ENCODE measurements at places on chromosomes 2 and 18. TPM values are rescaled to one million over a fixed set of nuclear protein-coding genes. Genes with fewer than 3 reads are reported as not detected.

The WDFY1 gene
- total RNA-seq = 68.7 TPM

GRCh38 chr18:3830604-3831003, 380.6 kb downstream of the TGIF1 start:
- no peaks in the 10 kb centered on the region for H3K36me3 ChIP-seq
- H3K4me1 ChIP-seq = no peaks in the 10 kb centered on the region
- DNase-seq = no peak
- H3K27ac ChIP-seq = no peak overlapping the region

DNA sequence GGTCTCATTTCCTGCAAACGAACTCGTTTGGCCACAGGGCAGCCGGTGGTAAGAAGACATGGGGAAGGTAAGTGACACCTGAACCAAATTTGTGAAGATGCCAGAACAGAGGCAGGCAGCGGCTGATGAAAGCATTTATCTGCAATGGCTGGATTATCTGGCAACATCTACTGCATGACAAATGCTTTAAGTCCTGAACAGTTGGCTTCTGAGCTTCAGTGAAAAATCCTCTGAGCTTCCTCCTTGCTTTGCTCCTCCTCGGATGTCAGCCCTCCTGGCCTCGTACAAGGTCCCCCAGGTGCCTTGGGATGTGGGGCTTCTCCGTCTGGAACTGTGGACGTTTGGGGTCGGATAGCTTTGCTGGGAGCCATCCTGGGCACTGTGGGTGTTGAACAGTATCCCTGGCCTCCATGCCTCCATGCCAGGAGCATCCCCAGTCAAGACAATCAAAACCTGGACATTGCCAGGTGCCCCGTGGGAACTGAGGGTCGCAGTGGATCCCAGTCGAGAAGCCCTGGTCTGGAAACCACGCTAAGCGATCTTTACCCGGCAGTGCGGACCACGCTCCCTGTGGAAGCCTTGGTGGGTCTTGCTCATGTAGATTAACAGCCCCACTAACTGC, 49.3 kb downstream of the KCNG2 start:
- no peaks in the 10 kb centered on the region for H3K36me3 ChIP-seq
- no peak for DNase-seq
- H3K4me1 ChIP-seq = no peaks in the 10 kb centered on the region
- H3K4me3 ChIP-seq = no peak overlapping the region
- no peak overlapping the region for H3K27ac ChIP-seq

DNA sequence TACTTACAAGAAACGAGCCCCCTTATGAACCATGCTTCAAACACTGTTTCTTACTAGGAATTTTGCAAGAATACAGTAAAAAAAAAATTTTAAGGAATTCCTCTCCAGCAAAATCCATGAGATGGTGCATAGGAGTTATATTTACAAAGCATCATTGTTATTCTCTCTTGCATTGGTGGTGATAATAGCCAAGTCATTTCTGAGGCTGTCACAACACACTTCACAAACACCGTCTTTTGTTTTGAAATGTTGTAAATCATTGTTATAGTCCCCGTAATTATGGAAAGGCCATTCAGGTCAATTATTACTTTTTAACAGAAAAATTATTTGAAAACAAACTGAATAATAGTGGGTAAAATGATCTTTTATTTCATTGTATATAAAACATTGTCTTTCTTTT, 60.1 kb downstream of the DYNC1I2 start:
- no peaks in the 10 kb centered on the region for H3K4me1 ChIP-seq
- no peak for DNase-seq
- H3K4me3 ChIP-seq = no peak overlapping the region
- peaks cover 9% of the 10 kb centered on the region for H3K36me3 ChIP-seq
- H3K27me3 ChIP-seq = no peaks in the 10 kb centered on the region

The RFTN2 gene
- total RNA-seq = 9.9 TPM

- no peaks in the 10 kb centered on the region for H3K4me1 ChIP-seq
- no peaks in the 10 kb centered on the region for H3K27me3 ChIP-seq
- H3K36me3 ChIP-seq = no peaks in the 10 kb centered on the region
- DNase-seq = no peak
- H3K4me3 ChIP-seq = no peak overlapping the region
- H3K27ac ChIP-seq = no peak overlapping the region
Observed at GRCh38 chr2:32732912-32733472, 105.1 kb downstream of the TTC27 start.

DNA sequence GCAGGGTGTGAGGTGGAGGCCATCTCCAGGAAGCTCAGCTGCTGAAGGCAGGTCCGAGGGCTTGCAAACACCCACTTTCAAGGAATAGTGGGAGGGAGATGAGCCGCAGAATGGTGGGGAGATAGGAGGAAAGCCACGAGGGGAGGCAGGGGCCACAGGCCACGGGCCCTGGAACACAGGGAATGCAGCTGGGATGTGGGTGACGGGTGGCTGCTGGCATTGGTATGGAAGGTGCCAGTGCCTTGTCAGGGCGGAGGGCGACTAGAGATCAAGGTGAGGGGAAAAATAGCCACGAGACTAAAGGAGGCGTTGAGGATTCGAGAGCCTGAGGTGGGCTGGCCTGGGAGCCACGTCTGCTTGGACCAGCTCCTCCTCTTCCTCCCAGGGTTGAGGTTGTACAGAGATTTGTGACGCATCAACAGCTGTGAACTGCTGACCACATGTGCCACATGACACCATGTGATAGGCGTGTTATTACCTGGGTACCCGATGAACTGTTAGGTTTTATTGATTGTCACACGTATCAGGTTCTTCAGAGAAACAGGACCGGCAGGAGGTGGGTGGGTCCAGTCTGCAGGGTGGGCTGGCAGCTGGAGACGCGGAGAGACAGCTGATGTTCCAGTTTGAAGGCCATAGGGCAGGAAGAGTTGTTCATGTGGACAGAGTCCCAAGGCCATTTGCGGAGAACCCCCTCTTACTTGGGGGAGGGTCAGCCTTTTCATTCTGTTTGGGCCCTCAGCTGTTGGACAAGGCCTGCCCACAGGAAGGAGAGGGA, 9.9 kb downstream of the IMPA2 start:
- no peak for DNase-seq
- H3K27me3 ChIP-seq = no peaks in the 10 kb centered on the region
- H3K36me3 ChIP-seq = no peaks in the 10 kb centered on the region

- no peak overlapping the region for H3K27ac ChIP-seq
- H3K4me3 ChIP-seq = no peak overlapping the region
- no peaks in the 10 kb centered on the region for H3K36me3 ChIP-seq
- no peaks in the 10 kb centered on the region for H3K27me3 ChIP-seq
- H3K4me1 ChIP-seq = no peaks in the 10 kb centered on the region
Observed at GRCh38 chr2:2914252-2914651, 463.4 kb downstream of the EIPR1 start.

- no peak overlapping the region for H3K27ac ChIP-seq
- H3K27me3 ChIP-seq = no peaks in the 10 kb centered on the region
- H3K4me3 ChIP-seq = no peak overlapping the region
- no peaks in the 10 kb centered on the region for H3K36me3 ChIP-seq
- no peak for DNase-seq
Observed at GRCh38 chr18:4319738-4320677, 135.1 kb downstream of the DLGAP1 start.

The CCDC141 gene
- total RNA-seq = not detected

The FZD7 gene
- total RNA-seq = 0.29 TPM

The CD207 gene
- not detected for total RNA-seq

DNA sequence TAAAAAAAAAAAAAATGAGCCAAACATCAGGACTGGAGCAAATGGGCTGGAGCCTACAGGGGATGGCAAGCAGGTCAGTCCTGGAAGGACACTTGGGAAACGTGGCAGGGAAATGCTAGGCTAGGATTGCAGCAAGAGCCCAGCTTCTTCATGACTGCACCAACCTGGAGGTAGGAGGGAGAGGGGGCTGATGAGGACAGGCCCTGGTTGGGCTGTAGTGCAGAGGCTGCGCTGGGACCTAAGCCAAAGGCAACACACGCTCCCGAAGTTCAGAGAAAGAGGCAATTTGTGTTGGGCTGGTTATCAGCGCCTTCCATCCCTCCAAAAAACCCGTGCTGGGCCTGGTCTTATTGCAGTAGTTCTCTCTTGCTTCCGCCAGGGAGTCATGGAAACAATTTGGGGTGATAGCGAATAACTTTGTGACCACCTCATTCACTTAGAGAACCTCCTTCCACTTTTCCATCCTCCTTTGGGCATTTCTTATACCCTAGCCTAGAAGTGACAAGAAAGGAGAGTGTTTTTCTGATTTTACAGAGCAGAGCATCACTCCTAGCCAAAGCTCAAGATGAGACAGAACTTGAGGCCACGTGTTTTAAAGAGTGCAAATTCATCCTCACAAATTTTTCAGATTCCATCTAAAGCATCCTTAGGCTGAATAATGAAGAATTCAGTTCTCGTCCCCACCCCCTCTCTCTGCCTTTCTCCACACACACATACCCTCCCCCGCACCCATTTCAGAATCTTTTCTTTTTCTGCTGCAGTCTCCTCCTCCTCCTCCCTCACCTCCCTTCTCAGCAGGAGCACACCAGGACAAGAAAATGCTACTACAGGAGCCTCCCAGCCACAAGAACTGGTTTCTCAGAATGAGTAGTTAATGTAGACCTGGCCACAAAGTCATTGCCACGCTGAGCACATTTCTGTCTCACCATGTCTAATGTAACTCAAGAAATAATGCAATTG, 82.5 kb upstream of the STPG4 start:
- H3K27ac ChIP-seq = no peak overlapping the region
- no peaks in the 10 kb centered on the region for H3K4me1 ChIP-seq
- H3K27me3 ChIP-seq = peaks cover 6% of the 10 kb centered on the region
- peak; percentile 63 for DNase-seq
- H3K36me3 ChIP-seq = no peaks in the 10 kb centered on the region

The INO80B gene
- total RNA-seq = 24.2 TPM

The SLC40A1 gene
- 5.7 TPM for total RNA-seq

The FSHR gene
- total RNA-seq = not detected

The MYOM1 gene
- not detected for total RNA-seq

The NETO1 gene
- not detected for total RNA-seq

The PSD4 gene
- 0.24 TPM for total RNA-seq

DNA sequence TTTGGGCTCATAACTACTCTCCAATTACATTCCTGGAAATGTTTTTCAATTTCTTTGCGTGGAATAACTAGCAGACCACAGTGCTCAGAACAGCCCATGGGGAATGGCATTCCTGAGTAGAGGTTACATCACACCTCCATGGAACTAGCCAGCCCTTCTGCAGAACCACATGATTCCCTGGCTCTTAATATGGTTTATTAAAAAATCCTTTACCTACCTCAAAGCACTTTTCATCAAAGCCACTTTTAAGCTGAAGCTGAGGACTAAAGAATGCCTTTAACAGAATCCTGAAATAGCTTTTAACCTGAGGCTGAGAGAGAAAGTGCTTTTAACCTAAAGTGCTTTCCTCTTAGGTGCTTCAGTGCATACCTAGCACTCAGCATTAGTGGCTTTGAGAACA, 376.3 kb downstream of the ARHGAP15 start:
- H3K4me3 ChIP-seq = no peak overlapping the region
- no peaks in the 10 kb centered on the region for H3K36me3 ChIP-seq
- no peak overlapping the region for H3K27ac ChIP-seq

GRCh38 chr2:66771359-66771976, 336.5 kb downstream of the MEIS1 start:
- no peak overlapping the region for H3K4me3 ChIP-seq
- no peak overlapping the region for H3K27ac ChIP-seq
- H3K27me3 ChIP-seq = no peaks in the 10 kb centered on the region

GRCh38 chr2:23385748-23386338, 864 bp downstream of the KLHL29 start:
- H3K27ac ChIP-seq = no peak overlapping the region
- H3K4me1 ChIP-seq = peaks cover 23% of the 10 kb centered on the region
- H3K36me3 ChIP-seq = no peaks in the 10 kb centered on the region
- H3K4me3 ChIP-seq = peak overlapping the region; percentile 91

GRCh38 chr2:213818436-213818835, 534.2 kb downstream of the SPAG16 start:
- no peak overlapping the region for H3K27ac ChIP-seq
- H3K4me3 ChIP-seq = no peak overlapping the region
- H3K27me3 ChIP-seq = no peaks in the 10 kb centered on the region
- H3K36me3 ChIP-seq = no peaks in the 10 kb centered on the region
- DNase-seq = no peak

The RESP18 gene
- total RNA-seq = not detected

DNA sequence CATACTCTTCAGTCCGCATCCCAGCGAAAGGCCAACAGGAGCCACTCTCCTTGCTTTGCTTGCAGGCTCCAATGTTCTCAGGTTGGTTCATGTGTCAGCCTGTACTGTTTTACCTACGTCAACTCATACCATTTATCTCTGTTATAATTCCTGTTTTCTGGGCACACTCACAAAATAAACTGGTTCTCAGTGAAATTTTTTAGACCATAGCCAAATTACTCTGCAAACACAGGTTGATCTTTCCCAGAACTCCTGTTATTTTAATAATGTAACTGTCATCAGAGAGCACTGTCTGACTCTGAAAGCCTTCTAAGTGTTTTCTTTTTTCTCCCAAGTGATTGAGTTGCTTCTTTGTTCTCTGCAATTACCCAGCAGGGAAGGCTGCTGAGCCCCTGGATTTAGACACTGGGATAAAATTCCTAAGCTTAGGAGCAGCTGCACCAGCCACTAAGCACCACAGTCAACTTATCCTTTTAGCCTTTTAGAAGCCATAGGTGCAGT, 111.6 kb upstream of the PIEZO2 start:
- no peaks in the 10 kb centered on the region for H3K27me3 ChIP-seq
- H3K4me1 ChIP-seq = no peaks in the 10 kb centered on the region
- H3K36me3 ChIP-seq = no peaks in the 10 kb centered on the region
- no peak for DNase-seq

The CXCR1 gene
- total RNA-seq = not detected

GRCh38 chr18:49276680-49277079, 183.8 kb downstream of the DYM start:
- no peaks in the 10 kb centered on the region for H3K27me3 ChIP-seq
- H3K4me3 ChIP-seq = no peak overlapping the region
- H3K27ac ChIP-seq = no peak overlapping the region
- H3K4me1 ChIP-seq = no peaks in the 10 kb centered on the region

DNA sequence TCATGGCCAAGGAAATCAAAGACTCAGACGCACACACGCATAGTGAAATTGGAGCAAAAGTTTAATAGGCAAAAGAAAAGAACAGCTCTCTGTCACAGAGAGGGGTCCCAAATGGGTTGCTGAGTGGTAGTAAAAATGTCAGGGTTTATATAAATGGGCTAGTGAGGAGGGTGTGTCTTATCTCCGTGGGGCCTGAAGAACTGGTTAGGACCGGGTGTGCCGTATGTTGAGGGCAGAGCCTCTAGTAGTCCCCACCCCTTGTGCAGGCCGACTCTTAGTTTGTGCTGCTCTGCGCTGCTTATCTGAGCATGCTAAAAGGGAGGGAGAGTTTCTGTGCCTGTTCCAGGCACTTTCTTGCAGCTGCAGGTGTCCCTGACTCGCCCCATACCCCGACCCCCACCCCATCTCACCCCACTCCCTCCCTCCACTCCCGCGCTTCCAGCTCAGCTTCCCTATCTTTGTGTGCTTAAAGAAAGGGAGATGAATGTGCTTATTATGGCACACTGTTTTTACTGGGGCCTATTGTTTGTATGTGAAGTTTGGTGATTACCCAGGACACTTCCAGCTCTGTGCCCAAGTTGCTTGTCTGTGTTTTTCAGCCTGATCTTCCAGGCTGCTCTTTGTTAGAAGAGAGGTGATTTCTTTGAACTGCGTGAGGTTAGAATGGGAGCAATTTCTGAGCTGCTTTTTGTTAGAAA, 167.4 kb downstream of the SPAG16 start:
- H3K4me1 ChIP-seq = no peaks in the 10 kb centered on the region
- H3K27me3 ChIP-seq = no peaks in the 10 kb centered on the region
- no peak overlapping the region for H3K27ac ChIP-seq
- no peak overlapping the region for H3K4me3 ChIP-seq
- DNase-seq = no peak
